ENCODE measurements at places on chromosomes 4 and X.
A peak's percentile ranks its signal among the peaks of the same experiment; 100 is the strongest.

- DNase-seq: no peak
Observed at GRCh38 chr4:4994312-4995097, 24.8 kb downstream of the CYTL1 start.

GRCh38 chr4:75736862-75737261 lies 12.5 kb downstream of the USO1 start:
- no peak for DNase-seq

- no peak for DNase-seq
Observed at GRCh38 chr4:156390599-156391324, 437.1 kb upstream of the CTSO start.

DNA sequence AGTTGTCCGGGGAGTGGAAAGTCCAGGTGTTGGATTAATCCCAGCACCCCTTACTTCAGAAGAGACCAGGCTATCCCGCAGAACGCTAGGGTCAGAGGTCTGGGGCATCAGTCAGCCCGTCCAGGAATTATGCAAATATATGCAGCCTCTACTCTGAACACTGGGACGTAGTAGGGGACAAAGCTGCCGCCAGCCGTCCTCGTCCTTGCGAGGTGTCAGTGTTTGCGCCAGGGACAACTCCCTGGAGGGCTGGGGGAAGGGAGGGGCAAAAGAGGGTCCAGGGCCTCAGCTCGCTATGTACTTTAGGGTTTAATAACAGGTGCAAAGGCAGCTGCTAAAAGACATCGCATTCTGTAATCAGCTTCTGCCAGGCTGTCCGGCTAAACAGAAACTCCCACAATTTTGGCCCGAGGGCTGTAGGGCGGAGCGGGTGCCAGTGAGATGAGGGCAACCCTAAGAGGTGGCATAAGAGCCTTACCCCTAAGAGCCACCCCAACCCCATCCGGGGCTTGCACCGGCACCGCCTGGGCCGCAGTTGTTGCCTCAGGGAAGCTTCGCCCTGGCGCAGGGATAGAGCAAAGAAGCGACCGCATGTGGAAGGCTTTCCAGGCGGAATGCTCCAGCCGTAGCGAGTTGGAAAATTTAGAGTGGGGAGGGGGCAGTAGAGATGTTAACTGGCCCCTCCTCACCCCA lies 8.4 kb downstream of the HAND2 start:
- DNase-seq: no peak

GRCh38 chr4:104206784-104207183 lies 287.9 kb downstream of the CXXC4 start:
- no peak for DNase-seq

- no peak for DNase-seq
Observed at GRCh38 chr4:25977397-25978170, 63.6 kb downstream of the SMIM20 start.

- DNase-seq: no peak
Observed at GRCh38 chr4:150090836-150091235, 12.6 kb downstream of the DCLK2 start.

DNA sequence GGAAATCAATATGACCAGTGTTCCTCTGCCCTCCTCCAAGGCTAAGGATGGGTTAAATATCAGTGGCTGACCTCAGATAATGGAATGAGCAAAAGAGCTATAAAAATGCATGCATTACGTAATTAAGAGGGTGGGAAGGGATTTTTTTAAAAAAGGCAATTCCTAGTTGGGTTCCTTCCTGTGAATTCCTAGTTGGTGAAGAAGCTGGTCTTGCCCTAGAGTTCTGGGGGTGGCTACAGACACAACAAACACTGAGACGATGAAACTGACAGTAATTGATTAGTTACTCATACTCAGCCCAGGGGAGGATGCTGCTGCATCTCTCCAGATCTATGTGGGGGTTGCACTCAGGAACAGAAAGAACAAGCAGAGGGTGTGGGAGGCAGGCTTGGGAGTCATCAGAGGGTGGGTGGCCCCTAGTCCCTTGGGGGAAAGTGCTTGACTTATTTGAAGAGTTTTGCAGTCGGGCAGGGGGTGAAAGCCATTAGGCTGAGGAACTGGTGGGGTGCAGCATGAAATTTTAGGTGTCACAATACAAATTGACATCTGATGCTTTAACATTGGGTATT lies 662.0 kb upstream of the FRG1 start:
- DNase-seq: peak; percentile 33

DNA sequence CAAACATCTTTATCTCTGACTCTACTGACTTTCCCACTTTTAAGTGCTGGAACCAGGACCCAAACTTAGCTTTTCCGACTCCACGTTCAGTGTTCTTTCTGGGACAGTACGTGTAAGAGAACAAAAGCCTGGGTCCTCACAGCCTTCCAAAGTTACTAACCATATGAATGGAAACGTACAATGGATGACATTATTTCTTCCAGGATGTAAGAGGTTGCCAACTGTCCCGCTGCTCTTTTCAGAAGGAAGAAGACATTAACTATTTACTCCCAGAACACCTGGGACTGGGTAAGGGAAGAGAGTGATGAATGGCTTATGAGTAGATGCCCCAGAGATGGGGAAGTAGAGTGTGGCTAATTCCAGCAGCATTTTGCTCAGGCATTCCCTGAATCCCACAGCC lies 114.7 kb downstream of the TRAPPC11 start:
- no peak for DNase-seq

DNA sequence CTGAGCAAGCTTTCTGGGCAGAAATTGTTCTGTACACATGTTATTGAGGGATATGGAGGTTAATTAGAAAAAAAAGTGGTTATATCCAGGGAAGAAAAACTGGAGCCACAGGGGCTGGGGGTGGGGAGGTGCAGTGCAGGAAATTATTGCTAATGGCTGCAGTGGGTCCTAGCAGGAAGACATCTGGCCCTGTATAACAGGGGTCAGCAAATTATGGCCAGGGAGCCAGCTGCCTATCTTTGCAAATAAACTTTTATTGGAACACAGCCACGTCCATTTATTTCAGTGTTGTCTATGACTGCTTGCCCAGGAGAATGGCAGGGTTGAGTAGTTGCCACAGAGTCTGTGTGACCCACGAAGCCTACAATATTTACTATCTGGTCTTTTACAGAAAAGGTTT lies 23.4 kb upstream of the PRPS2 start:
- no peak for DNase-seq

- DNase-seq: no peak
Observed at GRCh38 chrX:131901546-131901945, 121.6 kb upstream of the STK26 start.

GRCh38 chrX:17822351-17822750 lies 38.7 kb downstream of the RAI2 start:
- no peak for DNase-seq

GRCh38 chrX:262381-262909 lies 18.7 kb upstream of the PLCXD1 start:
- no peak for DNase-seq

DNA sequence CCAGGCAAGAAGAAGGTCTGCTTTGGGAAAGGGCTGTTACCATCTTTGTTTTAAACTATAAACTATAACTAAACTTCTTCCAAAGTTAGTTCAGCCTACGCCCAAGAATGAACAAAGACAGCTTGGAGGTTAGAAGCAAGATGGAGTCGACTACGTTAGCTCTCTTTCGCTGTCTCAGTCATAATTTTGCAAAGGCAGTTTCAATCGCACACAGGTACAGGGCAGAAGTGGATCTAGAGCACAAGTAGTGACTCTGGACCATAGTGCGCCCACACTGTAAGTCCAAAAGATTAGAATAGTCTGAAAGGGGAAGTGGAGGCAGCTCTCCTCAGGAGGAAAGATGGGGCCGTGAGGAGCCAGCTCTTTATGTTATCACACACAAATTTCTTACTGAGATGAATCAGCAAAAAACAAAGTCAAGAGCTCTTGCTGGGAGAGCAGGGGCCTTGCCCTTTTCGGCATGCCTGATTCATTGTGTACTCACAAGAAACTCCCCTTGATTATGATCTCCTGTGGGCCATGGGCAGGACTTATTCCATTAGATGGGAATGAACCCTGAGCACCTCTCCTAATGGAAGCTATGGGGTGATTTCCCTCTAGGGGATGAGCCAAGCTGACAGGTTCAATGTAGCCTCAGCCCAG lies 58.6 kb downstream of the FUNDC1 start:
- DNase-seq: no peak

- DNase-seq: no peak
Observed at GRCh38 chr4:177964693-177965168, 522.5 kb upstream of the AGA start.

GRCh38 chr4:147975325-147975724 lies 243.4 kb downstream of the ARHGAP10 start:
- DNase-seq: no peak

- peak; percentile 37 for DNase-seq
Observed at GRCh38 chrX:46841346-46841745, 4.5 kb downstream of the RP2 start.

- DNase-seq: peak; percentile 29
Observed at GRCh38 chr4:121462660-121463261, 81.9 kb upstream of the QRFPR start.

DNA sequence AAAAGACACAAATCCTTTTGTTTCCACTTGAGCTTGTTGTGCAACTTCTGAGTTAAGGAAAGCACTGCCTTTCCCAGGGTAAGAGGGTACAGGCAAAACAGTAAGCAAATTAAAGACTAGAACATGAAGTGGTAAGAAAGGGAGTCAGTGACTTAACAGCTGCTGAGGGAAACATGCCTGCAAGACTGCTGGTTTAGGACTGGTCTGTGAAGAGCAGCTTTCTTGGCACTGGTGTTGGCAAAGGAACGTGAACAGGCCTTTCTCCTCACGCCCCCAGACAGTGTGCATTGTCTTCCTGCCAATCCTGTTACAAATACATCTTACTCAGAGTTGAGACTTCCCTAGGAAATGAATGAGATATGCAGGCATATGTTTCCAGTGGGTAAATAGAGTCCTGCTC lies 2.6 kb downstream of the LHFPL1 start:
- DNase-seq: no peak

DNA sequence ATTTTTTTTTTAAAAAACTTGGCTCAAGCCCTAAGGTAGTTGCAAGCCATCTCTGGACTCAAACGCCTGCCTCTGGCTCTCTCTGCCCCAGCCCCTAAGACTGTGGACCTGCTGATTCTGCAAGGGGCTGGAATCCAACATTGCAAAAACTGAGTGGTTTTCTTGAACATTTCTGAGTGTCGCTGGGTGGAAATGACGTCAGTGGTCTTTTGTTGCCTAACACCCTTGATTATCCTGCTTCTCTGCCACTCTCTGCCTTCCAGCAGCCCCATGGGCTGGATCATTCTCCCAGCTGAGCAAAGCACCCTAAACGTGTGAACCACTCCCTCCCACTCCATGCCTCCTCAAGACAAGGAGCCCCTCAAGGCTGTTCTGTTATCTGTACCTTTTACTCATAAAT lies 16.6 kb downstream of the BST1 start:
- DNase-seq: no peak

GRCh38 chr4:76628251-76628650 lies 193.2 kb downstream of the SHROOM3 start:
- no peak for DNase-seq

GRCh38 chrX:13940671-13941070 lies 89.0 kb downstream of the GEMIN8 start:
- no peak for DNase-seq

GRCh38 chrX:20609916-20610415 lies 343.3 kb upstream of the RPS6KA3 start:
- no peak for DNase-seq

- no peak for DNase-seq
Observed at GRCh38 chr4:36255577-36255976, 11.3 kb upstream of the ARAP2 start.

DNA sequence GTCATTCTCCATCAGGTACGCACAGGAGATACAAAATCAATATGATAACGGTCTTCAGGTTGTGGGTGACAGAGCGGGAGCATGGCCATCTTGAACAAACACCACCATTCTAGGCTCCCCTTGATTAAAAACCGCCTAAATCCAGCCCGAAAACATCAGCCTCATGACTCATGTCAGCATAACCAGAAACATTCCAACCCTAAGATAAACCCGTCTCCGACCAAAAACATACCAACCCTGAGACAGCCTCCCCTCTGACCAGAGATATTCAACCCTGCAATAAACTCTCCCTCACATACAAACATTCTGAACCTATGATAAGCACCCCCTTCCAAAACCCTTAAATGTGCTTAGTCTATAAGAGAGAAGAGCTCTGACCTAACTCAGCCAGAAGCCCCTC lies 157.9 kb downstream of the DHRSX start:
- no peak for DNase-seq

DNA sequence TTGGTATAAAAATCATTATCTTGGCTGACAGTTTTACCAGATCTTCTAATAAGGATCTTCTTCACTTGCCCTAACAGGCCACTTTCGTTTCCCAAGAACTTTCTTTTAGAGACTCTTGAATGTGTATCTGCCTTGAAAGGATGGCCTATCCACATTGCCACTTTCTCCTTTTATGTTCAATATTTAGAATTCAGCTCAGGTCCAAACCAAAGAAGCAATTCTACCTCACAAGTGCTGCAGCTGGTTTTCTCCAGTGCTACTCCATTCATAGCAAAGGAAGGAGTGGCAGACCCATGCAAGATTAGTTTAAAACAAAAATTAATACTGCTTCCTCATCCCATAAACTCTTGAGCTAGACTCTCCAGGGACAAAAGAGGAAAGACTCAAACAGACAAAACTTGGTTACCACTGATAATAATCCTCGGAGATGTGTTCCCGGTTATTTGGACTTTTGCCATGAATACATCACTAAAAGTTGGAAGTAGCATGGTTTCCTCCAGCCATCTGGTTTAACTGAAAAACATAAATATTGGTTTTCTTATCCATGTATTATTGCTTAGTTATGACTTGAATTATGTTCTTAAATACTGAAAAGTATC lies 401.8 kb downstream of the PABPC4L start:
- no peak for DNase-seq

DNA sequence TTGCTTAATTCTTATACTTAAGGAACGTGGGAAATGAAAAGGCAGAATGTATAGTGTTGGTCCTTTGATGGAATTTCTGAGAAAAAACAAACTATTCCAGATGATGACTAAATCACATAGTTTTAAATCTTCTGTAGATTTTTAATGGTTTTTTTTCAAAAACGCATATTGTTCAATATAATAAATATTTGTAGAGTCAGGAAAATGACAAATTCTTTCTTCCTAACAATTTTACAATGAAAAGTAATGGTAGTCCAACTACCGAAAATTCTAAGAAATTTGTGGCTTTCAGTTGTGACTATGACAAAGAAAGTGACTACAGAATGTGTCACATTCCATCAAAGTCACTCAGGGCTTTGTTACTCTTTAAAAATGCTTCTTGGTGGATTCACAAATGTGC lies 164.8 kb upstream of the PITX2 start:
- DNase-seq: no peak

GRCh38 chrX:29724316-29724715 lies 491.0 kb upstream of the MAGEB2 start:
- DNase-seq: no peak

- no peak for DNase-seq
Observed at GRCh38 chr4:5638316-5638715, 70.0 kb downstream of the EVC2 start.

DNA sequence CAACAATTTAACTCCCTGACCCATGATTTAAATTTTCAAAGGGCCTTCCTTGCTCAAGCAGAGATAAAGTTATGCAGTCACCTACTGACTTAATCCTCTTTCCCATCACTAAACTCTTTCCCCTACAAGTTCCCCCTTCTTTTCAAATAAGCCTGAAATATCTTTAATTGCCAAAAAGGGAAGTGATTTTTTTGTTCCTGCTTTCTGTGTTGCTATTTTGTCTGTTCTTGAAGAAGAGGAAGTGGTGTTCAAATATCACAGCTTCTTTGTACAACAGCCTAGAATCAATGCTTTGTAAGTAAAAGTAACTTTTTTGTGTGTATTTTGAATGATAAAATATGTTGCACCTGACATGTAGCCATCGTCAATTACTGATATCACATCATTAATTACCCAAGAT lies 595.9 kb downstream of the CENPC start:
- DNase-seq: no peak

GRCh38 chr4:70571772-70572171 lies 20.3 kb upstream of the AMBN start:
- no peak for DNase-seq
